ENCODE measurements at places on chromosomes 1 and 21.

DNA sequence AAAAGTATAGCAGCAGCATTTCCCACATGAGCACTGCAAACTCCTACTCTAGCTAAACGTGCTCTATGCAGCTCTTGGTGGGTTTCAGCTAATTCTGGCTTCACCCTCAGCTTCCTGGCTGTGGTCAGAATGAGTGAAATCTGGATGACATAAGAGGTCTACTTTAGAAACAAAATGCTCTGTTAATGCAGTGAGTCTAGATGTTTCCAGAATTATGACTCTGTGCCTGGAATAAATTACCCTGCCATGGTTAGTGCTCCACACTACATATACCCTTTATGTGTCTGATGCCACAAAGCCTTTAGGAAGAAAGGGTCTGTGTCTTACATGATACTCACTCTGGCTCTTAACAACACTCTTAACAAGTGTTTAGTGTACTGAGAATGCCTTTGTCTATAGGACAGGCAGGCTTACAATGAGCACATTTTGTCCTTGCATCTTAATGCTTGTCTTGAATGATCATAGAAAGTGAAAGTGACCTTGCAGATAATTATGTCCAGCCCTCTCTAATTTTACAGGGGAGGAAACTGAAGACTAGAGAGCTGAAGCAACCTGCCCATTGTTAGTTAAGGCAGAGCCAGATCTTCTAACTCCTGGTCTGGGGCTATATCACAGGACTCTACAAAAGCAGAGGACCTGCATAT is 9.2 kb downstream of the S100A10 start:
- no peak for DNase-seq

GRCh38 chr1:121519042-121519755 is 334.4 kb downstream of the SRGAP2C start:
- peak; percentile 91 for DNase-seq

GRCh38 chr1:155069551-155070157 is 6.1 kb downstream of the EFNA4 start:
- DNase-seq = no peak

GRCh38 chr1:228684607-228685006 is 50.7 kb upstream of the RHOU start:
- no peak for DNase-seq

GRCh38 chr1:42940851-42941639 is 17.6 kb downstream of the SLC2A1 start:
- no peak for DNase-seq

- DNase-seq = no peak
Measured at GRCh38 chr1:161834967-161835550, 68.9 kb downstream of the ATF6 start.

GRCh38 chr1:56409112-56409691 is 170.2 kb downstream of the PLPP3 start:
- DNase-seq = peak; percentile 18

- DNase-seq = no peak
Measured at GRCh38 chr1:33387625-33388024, 43.3 kb downstream of the PHC2 start.

DNA sequence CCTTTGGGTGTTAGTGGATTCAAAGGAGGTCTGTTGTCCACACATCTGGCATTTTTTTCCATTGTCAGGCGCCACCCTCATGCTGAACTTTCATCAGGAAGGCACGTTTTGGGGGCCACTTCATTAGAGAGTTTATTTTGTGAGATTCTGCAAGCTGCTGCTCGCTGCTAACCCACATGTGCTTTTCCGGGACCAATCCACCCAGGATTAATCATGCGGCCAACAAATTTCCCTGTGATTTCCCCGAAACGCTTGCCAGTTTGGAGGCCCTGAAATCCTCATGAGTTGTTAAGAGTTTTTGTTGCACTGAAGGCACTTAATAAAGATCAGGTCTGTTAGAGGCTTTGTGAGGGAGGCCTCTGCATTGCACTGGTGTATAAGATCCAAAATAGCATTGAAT is 2.4 kb downstream of the PDPN start:
- no peak for DNase-seq

- no peak for DNase-seq
Measured at GRCh38 chr1:9406111-9406510, 113.4 kb downstream of the SPSB1 start.

DNA sequence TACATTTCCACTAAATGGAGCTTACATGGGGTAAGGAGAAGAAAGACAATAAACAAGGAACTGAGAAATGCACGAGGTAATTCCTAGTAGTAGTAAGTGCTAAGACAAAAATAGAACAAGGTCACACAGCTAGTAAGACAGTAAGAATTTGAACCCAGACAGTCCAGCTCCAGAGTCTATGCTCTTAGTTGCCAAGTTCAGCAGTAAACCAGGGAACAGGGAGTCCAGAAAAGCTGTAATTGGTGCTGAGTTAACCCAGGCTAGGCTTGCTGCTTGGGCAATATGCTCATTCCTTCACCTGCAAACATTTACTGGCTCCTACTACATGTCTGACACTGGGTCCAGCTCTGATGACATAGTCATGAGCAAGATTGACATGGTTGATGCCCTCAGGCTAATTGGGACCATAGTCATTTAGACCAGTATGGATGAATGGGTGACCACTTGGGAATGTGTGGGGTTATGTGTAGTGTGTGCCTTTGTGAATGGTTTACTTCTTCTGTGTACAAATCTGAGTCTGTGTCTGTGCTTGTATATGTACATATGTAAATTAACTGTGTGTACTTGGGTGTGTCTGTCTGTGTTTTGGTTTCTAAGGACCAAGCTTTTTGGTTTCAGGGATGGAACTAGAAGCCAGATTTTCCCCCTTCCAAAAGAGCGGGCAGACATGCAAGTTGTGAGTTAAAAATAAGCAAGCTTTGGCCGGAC is 2.0 kb downstream of the GPX7 start:
- DNase-seq = no peak

DNA sequence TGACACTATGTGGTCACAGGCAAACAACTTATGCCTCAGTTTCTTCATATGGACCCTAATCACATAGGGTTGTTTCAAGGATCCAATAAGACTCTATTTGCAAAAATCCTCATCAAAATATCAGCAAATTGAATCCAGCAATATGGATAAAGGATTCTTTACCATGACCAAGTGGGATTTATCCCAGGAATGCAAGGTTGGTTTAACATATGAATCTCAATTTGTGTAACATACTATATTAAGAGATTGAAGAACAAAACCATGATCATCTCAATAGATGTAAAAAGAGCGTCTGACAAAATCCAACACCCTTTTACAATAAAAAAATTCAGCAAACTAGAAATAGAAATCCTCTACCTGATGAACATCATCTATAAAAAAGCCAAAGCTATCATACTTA is 23.9 kb downstream of the ARHGEF11 start:
- DNase-seq = no peak

DNA sequence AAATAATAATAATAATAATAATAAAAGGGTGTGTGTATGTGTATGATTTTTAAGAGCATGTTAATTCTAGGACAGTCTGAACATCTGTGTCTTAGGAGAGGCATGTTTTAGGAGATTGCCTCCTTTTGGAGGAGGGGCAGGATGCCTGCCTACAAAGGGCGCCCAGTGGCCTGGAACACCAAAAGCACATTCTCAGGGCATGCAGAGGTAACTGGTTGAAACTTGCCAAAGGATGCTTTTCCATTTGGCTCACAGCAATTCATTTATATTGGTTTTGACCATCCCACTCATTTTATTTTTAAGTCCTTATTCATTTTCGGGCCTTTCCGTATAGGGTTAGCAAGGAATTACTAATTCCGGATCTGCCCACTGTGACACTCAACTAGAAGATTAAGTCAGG is 21.1 kb upstream of the LAMC2 start:
- no peak for DNase-seq

GRCh38 chr1:86865973-86866637 is 47.8 kb downstream of the SELENOF start:
- no peak for DNase-seq

DNA sequence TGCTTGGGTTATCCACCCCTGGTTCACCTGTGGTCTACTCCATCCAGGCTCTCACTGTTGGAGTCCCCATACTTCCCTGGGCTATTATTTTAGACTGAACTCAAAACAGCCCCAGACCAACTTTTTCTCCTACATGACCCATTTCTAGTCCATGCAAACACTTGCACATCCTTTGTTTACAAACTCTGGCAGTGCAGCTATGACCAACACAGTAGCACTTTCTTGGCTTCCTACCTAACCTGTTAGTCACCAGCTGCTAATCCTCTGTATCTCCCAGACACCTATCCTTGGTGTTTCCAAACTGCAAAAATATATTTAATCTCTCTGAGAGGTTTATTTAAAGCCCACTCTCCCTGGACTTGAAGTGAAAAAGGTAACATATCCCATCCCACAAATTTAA is 90.8 kb downstream of the DDAH1 start:
- DNase-seq = no peak

GRCh38 chr1:14945132-14946010 is 208.2 kb upstream of the TMEM51 start:
- DNase-seq = no peak

- no peak for DNase-seq
Measured at GRCh38 chr21:42649122-42650032, 4.0 kb upstream of the PDE9A start.

DNA sequence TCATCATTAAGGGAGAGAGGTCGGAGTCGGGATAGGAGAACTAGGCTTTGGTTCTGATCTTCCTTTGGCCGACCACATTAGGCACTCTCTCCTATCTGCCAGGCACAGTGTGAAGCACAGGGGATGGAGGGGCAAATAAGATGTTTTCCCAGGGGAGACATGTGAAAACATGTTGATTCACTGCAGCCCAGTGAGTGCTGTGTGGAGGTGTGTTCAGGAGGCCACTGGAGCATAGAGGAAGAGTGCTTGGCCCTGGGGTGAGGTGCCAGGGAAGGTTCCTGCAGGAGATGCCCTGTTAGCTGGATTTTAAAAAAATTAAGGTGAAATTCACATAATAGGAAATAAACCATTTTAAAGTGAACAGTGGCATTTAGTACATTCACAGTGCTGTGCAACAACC is 3.7 kb downstream of the VANGL2 start:
- DNase-seq = peak; percentile 10

All from activated T-cell treated with anti-CD3 and anti-CD28 coated beads, Interleukin-2, amount 50 U/mL, for 48 hours (primary cell).